ENCODE measurements at places on chromosomes 2 and 18.

- no peak for DNase-seq
Observed at GRCh38 chr2:58051445-58051844, 4.8 kb downstream of the VRK2 start.

GRCh38 chr2:188291142-188291616, 495 bp upstream of the GULP1 start:
- DNase-seq: no peak

- no peak for DNase-seq
Observed at GRCh38 chr2:68698567-68699377, 35.8 kb upstream of the ARHGAP25 start.

GRCh38 chr18:79687806-79688205, 8.2 kb downstream of the CTDP1 start:
- no peak for DNase-seq

- no peak for DNase-seq
Observed at GRCh38 chr2:69641887-69642708, 1.4 kb downstream of the AAK1 start.

GRCh38 chr2:74806920-74807319, 27.0 kb upstream of the HK2 start:
- no peak for DNase-seq

GRCh38 chr2:155546721-155547555, 785.6 kb downstream of the NR4A2 start:
- no peak for DNase-seq

DNA sequence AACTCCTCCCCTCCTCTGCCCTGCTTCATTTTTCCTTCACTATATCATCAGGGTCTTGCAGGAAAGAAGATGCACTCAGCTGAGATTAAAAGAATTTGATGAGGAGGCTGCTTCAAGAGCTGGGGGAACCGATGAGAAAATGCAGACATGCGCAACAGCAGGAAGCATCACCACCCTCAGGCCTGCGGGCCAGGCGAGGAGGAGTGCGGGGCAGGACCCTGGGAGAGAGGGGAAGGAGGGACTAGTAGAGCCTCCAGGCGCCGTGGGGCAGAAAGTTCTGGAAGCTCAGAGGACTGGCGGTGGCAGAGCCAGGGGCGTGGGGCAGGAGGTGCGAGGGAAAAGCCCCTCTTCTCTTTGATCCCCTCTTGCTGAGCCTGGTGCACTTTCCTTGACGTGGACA, 108.2 kb downstream of the CD226 start:
- no peak for DNase-seq

GRCh38 chr2:5123582-5124196, 568.5 kb upstream of the SOX11 start:
- no peak for DNase-seq

DNA sequence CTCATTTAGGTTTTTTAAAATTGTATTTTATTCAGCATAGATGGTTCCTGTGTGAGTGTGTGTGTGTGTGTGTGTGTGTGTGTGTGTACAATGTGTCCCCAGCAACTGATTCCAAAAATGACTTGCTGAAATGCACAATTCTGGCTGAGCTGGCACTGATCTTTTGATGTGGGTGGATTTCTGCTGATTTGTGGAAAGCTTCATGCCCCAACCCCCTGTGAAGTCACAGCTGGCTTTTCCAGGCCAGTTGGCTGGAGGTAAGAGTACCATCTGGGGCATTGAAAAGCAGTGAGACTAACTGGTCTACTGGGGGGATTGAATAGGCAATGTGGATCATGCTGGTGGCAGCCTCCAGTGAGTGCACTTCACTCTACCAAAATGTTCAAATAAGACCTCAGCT, 187.2 kb downstream of the LRRTM1 start:
- no peak for DNase-seq

DNA sequence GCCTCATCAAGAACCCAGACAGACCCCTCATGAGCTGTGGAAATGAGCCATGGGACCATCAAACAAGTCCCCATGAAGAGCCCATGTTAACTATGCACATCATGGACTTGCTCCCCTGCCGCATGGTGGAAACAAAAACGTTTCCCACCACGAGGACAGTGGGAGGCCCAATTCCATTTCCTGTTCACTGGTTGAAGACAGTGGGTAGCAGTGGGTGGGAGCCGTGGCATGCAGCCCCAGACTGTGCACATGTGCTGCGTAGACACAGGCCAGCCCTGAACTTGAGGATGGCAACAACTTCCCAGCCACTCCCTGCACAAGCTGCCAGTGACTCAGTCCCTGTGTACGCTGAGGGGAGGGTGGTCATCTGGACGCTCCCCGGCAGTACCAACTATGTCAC, 108.4 kb upstream of the LMAN1 start:
- no peak for DNase-seq

- DNase-seq: no peak
Observed at GRCh38 chr2:1907849-1908533, 163.7 kb upstream of the PXDN start.

DNA sequence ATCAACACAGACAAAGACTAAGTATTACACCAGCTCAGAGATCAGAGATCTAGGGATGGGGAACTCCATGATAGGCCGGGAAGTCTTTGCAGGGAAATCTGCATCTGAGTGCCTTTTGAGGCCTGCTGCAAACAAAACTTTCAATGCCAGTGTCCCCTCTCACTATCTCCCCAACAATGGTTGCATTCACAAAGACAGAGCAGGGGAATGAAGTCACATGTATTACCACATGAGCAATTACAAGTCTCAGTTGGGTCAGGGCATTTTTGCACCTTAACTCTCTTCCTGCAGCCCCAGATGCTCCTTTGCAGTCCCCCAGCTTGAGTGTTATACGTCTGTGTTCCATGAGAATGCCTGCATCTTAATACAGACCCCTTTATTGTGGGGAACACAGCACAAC, 1.8 kb upstream of the RNF144A start:
- DNase-seq: no peak

GRCh38 chr2:168171059-168171762, 76.2 kb downstream of the STK39 start:
- DNase-seq: no peak

- DNase-seq: no peak
Observed at GRCh38 chr2:18903750-18904149, 314.4 kb upstream of the NT5C1B start.

DNA sequence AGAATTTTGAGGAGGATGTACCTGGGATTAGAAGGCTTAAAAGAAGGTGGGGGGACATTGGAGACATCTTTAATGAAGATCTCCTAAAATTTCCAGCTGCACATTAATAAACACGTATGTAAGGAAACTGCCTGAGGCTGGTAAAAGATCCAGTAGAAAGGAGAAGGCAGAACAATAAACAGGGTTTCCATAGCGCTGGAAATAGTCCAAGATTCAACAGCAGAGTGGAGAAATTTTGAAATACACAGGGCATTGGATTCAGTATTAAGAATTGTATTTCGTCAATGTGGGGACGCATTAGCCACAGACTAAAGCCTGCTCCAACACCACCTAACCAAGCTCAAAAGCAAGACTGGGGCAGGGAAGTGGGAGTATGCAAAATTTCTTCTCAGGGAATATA, 606.9 kb upstream of the NRXN1 start:
- no peak for DNase-seq

DNA sequence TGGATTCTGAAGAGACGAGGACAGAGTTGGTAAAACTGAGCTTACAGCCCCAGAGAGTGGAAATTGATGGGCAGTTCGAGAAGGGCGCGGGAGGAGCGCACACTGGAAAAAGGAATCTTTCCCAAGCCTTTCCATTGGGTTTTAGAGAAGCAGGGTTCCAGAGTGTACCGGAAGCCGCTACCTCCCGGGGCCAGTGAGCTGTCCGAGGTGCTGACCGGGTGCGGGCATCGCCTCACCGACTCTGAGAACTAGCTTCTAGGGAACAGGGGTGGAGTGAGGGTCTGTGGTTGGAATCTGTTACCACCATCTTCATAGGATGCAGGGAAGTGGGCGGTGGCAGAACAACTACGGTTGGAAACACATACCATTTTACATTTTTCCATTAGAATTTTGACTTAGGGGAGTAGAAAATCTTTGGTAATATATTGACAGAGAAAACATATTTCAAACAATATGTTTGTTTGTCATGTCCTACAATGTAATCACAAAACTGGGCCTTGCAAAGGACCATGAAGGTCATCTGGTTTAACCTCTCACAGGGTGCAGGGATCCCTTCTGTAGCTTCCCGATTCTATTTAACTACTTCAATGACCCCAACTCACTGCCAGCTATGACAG, 724 bp downstream of the NMS start:
- DNase-seq: no peak

- no peak for DNase-seq
Observed at GRCh38 chr18:50662177-50662576, 102.3 kb downstream of the MAPK4 start.

GRCh38 chr18:73318739-73319479, 451.1 kb upstream of the NETO1 start:
- DNase-seq: no peak

- DNase-seq: no peak
Observed at GRCh38 chr18:3294435-3295080, 32.6 kb downstream of the MYL12B start.

DNA sequence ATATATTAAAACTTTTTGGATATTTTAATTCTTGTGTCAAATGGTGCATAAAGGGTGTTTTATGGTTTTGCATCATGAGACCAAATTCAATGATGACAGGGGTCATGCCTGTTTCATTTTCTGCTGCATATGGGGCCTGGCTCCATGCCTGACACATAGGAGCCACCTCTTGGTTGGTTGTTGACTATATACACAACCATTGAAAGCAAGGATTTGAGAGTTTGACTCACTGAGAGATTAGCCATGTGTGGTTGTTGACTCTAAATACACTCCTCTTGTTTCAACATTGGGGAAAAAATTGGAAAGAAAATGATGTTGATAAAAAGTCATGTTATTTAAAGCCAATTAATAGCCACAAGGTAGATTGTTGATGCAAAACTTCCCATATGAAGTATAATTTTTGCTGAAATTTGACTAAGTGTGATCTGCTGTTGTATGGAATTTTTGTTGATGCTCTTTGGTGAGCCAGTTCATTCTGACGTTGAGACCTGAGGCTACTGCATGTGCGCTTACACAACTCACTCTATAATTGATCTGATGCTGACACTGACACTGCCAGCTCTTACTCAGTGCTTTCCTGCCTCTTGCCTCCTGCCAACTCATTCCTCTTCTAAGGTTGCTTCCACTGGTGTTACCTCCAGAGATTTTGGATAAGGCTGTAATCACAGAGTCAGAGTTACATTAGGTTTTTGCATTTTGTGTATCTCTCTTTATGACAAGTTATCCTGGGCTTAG, 446.2 kb upstream of the SLC14A2 start:
- no peak for DNase-seq

DNA sequence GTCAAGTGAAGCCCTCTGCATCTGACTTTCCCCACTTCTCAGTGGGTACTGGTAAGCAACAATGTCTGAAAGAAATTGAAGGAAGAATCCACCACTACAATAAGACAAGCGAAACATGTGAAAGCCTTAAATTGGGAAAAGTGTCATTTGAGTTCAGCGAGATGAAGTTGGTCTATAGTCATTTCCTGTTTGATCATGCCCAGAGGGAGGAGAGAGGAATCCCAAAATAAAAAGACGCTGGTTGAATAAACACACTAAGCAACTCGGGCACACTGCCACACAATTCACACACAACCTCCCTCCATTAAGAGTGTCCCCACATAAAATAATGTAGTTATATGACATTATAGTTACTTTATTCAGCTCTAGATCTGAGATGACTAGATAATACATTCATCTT, 166.1 kb downstream of the CBLN2 start:
- DNase-seq: no peak

- no peak for DNase-seq
Observed at GRCh38 chr2:231621051-231621879, 28.6 kb downstream of the TEX44 start.

GRCh38 chr2:100067784-100068183, 74.6 kb downstream of the AFF3 start:
- no peak for DNase-seq

DNA sequence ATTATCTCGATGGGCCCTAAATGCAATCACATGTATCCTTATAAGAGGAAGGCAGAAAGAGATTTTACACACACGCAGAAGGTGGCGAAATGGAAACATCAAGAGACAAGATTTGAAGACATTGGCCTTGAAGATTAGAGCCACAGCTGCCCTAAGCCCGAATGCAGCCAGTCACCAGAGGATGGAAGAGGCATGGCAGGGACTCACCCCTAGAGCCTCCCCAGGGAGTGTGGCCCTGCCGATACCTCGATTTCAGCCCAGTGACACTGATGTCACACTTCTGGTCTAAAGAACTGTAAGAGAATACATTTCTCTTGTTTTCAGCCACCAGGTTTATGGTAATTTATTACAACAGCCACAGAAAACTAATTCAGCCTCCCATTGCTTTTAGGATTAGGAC, 17.4 kb downstream of the TTC39C start:
- no peak for DNase-seq

- no peak for DNase-seq
Observed at GRCh38 chr2:130837175-130837810, 579 bp downstream of the ARHGEF4 start.

DNA sequence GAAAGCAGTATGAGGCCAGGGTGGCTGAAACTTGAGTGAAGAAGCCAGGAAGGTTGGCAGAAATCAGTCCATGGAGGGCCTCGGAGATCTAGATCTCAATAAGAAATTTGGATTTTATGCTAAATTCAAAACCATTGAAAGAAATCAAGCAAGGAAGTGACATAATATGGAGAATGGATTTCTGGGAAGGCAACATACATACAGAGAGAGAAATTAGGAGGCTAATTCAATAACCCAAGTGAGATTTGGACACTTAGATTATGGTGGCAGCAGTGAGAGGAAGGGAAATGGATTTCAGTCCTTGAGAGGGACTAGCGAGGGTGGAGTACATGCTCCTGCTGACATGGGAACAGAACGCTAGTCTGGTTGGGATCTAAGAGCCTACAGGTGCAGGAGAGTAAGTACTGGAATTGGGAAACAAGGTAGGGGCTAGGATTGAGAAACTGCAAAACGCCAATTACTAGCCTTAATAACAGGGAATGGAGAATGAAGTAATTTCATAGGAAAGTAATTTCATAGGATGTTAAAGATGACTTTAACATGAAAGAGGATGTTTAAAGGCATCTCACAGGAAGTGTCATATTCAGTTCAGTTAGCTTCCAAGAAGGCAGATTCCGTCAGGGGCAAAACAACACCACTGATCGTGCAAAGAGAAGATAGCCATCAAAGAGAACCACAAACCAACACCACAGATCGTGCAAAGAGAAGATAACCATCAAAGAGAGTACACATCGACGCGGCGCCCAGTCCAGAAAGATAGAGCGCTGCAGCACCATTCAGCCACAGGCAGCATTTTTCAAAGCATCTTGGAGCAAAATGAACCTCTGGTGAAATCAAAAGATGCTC, 27.2 kb downstream of the CDKL4 start:
- DNase-seq: no peak
